ENCODE measurements at places on chromosomes 6 and 20.

DNA sequence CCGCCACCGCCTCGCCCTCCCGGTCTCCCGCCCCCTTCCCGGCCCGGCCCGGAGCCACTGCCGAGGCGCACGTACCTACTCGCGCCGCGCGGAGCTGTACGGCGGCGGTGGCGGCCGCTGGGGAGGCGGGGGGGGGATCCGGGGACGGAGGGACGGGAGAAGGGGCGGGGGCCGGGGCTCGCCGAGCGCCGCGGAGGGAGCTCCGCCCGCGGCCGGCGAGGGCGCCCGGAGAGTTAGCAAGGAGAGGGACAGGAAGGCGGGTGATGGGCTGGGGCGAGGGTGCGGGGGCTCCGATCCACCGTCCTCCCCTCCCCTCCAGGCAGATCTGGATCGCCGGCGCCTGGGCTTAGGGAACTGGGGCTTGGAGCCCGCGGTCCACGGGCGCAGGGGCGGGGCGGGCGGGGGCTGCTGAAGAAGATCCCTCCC lies 548 bp upstream of the TMEM74B start:
- DNase-seq: peak; percentile 30

DNA sequence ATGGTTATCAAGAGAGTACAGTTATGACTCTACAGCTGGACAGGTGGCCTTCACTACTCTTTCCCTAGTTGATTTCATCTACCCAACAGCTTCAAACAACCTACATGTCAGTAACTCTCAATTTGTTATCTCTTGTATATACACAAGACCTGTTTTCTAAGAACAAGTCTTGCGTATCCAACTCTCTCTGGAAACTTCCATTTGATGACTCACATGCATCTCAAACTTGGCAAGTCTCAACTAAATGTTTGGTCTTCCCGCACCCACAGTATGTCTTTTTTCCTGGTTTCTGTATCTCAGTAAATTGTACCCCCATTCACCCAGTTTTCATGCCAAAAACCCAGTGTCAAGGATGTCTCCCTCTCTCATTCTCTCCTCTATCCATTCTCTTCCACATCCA lies 97.7 kb downstream of the BTBD9 start:
- DNase-seq: no peak

DNA sequence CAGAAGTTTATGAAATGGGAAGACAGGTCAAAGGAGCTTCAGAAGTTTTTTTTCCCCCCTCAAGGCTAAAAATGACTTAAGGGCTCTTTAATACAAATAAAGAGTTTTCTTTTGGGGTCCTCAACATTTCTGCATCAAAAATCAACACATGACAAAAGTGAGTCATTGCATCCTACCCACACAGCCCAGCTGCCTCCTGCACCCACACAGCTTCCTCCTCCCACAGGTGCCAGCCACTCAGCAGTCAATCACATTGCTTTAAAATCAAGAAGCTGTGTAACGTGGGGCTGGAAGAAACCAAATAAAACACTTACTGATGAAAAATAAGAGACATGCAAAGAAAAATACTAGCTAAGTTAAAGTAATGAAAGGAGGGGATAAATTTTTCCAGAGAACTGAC lies 68.5 kb downstream of the MAP3K5 start:
- DNase-seq: no peak

DNA sequence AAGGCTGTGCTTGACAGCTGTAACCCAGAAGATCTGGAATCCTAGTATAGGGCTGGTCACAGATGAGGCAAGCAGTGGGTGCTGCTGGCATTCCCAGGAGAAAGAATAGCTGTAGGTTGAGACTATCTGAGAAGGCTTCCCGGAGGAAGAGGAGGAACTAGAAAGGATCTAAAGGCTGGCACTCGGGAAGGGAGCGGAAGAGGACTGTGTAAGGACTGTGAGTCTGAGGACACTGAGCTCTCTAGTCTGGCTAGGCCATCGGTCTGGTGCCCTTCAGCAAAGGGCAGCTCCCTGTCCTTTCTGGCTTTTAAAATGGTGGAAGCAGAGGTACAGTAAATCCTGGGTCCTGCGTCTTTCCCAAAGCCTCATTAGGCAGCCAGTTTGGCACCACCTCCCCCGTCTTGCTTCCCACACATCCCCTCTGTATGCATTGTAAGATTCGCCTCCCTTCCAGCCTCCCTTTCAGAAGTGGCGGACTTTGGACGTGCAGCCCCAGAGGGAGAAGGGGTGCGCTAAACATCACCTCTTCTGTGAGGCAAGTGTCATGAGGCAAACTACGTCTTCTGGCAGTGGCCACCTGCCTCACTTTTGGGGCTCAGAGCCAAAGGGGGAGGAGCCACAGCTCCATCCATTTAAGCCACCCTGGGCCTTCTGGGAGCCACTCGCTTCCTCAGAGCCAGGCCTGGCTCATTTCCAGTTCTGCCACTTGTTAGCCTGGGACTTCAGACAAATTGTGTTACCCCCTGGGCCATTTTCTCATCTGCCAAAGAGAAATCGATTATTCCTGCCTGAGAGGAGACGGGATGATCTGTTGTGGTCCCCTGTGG lies 8.6 kb downstream of the SNPH start:
- DNase-seq: no peak

DNA sequence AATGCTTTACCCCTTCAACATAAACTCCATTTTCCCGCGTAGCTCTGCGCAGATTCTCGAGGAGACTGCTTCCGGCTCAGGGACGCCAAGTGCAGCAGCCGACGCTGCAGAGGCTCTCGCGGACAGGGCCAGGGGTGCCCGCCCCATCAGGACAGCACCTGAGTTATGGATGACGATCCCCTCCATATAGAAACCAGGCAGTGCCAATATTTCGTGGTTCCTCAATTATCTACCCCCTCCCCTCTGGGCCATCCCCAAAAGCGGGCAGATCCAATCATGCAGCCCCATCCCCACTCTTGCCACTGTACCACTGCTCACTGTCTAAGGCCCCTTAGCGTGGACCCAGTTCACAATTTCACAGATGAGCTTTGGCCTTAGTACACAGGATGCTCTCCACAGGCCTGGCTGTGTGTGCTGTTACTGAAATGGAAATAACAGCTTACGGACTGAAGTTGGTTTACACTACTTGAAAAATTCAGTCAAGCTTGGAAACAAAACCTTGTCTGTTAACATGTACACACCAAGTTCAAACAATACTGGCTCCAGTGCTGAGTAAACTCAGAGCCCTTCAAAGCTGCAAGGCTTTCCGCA lies 74.5 kb downstream of the DACT2 start:
- no peak for DNase-seq

DNA sequence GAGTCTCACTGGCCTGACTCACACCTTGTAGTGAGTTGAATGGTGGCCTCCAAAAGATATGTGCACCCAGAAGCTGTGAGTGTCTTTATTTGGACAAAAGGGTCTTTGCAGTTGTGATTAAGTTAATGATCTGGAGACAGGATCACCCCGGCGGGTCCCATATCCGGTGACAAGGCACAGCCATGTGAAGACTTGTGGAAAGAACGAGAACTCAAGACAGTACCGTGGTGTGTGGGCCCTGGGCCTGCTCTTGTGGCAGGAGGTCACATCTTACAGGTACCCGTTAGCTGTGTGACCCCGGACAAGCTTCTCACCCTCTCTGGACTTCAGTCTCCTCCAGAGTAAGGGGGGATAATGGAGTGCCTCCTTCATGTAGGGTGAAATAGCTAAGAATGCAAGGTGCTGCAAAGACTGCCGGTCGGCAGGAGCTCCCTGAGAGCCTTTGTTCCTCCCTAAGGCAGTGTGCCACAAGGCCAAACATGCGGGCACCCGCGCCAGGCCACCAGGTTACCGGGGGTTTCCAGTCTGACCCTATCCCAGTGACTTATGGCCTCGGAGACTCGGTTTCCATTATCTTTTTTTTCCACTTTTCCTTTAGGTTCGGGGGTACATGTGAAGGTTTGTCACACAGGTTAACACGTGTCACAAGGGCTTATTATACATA lies 39.2 kb downstream of the CDH4 start:
- no peak for DNase-seq

DNA sequence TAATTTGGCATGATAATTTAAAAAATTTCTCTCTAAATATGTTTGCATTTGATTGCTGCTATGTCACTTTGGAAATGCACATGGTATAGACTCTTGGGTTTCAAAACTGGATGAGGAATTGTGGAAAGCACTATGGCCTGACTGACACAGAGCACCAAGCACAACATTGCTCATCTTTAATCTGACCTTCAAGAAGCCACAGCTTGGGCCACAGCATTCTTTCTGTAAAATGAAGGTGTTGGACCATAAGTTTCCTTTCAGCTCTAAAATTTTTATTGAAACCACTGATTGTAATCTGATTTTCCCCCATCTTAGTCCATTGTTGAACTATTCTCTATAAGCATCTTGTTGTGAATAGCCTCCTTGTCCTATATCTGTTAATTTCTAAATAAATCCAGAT lies 41.0 kb downstream of the QKI start:
- no peak for DNase-seq

DNA sequence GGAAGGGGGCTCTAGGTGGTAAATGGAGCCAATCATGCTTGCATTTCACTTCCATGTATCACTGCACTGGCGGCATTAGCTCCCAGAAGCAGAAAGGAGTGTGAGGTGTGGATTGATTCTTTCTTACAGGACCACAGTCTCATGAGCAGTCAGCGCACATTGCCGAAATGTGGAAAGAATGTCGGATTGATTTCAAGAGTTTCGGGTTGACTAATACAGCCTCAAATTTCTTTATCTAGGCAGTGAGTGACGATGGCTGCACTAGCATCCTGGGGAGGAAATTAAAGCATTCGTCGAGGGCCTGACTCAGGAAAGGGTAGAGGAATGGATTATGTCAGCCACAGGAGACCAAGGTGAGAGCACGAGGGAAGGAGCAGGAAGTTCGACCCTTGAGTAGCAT lies 222.8 kb upstream of the CDYL start:
- no peak for DNase-seq
